ENCODE measurements at places on chromosomes 16 and 17.

- no peak for DNase-seq
These were observed 6.5 kb downstream of the ZZEF1 start for GRCh38 chr17:4136373-4136772.

DNA sequence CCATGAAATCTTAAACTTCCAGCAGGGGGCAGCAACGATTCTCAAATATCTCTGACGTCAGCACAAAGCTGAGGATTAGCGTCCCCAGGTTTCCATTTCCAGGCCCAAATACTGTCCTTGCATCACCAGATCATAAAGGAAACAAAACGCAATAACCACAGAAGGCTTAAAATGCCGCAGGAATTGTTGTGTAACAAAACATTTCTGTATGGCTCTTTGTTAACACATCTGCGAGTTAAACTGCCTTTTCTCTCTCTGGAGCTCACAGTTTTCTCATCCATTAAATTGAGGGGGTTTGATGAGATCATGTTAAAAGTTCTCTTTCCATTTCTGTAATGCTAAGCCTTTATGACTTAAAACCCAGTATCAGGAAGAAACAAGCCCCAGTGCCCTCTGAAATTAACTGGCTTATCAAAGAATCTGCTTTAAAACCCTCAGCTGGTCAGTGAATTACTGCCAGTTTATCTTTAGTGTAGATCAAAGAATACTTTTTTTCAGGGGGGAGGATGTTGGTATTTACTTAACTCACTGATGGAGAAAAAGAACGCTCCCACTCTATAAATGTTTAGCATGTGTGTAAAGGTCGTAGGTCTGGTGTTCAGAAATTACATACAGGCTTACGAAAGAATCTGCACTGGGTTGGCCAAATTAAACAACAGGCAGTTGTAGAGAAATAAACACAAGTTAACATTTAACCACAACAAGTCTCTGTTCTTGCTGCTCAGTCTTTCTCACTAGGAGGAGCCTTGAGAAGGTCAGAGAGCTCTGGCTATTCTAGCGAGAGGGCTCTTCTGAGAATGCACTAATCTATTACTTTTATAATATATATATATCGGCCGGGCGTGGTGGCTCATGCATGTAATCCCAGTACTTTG is 10.6 kb upstream of the TERF2 start:
- peak; percentile 7 for DNase-seq

DNA sequence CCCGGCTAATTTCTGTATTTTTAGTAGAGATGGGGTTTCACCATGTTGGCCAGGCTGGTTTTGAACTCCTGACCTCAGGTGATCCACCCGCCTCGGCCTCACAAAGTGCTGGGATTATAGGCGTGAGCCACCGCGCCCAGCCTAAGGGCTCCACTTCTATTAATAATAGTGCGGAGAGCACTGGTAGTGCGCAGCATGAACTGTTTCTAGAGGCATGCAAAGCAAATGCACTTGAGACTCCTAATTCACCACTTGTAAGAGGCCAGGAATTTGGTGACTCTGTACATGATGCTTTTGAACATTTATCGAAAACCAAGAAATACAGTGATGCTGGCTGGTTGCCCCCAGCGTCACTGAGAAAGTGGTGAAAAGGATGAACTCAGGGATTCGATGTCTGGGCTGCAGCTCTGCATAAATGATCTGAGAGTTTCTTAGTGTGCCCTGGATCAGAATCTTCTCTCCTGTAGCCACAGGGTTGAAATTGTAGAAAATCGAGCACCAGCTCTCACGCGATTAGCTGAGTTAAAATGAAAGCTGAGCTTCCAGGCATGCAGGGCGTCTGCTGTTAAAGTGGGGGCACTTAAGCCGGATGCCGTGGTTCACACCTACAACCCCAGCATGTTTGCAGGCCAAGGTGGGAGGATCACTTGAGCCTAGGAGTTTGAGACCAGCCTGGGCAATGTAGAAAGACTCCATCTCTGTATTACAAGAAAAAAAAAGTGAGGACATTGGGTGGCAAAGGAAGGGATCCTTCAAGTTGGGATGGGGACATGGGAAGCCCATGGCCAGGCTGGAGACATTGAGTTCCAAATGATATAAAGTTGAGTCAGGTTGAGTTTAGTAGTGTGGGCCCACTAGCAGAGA is 4.8 kb downstream of the RNF213 start:
- DNase-seq, result peak; percentile 58

DNA sequence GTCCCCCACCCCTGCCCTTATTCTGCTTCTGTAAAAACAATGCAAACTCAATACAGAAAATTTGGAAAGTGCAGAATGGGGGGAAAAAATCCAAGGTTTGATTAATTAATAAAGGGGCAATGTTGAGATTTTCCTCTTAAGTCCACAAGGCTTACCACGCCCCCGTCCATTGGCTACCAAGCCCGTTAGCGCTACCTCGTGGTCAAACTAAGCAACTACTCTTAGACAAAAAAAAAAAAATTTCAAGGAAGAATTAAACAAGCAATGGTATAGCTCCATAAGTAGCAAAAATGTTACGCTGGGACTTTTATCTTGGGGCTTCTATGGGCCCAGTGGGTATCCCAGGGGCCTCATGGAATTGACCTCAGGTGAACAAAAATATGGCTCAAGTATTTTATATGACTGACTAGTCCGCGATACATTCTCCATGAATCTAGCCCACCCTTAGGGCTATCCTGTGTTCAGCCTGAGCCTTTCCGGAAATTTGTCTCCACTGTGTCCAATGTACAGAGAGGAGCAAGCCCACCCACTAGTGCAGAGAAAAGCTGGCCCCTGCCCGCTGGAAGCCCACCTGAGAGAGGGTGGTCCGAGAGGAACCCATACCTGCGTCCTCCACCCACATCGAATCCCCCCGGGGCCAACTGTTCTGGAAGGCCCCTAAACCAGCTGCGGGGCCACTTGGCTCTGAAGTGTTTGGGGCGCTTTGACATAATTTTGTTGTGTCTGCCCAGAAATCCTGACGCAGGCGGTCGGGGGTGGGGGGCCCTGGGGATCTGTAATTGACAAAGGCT is 19.1 kb upstream of the TEX2 start:
- DNase-seq, result no peak

DNA sequence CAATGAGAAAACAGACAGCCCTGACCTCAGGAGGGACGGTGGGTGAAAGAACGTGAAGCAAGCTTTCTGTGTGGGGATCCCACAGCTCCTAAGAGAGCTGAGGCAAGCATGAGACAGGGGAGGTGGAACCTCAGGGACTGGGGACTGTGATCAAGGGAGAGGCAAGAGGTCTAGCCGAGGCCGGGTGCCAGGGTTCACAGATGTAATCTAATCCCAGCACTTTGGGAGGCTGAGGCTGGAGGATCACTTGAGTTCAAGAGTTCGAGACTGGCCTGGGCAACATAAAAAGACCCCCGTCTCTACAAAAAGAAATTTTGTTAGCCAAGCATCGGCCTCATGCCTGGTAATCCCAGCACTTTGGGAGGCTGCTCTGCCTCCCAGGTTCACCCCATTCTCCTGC is 4.5 kb upstream of the ADAM11 start:
- no peak for DNase-seq

GRCh38 chr17:76752006-76752405 is 14.1 kb downstream of the MFSD11 start:
- DNase-seq, result no peak

DNA sequence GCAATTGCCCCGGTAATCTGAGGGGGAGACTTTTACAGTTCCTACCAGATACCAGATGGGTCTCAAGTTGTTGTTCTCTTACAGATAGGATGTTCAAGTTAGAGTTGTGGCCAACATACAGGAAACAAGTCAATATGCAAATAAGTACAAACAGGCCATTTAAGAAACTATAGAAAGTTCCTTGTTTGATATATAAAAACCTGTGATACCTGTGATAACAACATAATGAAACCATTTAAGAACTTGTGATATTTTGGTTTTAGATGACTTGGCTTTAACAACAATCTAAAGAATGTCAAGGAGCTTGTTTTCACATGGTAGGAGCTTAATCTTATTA is 16.8 kb downstream of the CDR2 start:
- DNase-seq, result no peak

DNA sequence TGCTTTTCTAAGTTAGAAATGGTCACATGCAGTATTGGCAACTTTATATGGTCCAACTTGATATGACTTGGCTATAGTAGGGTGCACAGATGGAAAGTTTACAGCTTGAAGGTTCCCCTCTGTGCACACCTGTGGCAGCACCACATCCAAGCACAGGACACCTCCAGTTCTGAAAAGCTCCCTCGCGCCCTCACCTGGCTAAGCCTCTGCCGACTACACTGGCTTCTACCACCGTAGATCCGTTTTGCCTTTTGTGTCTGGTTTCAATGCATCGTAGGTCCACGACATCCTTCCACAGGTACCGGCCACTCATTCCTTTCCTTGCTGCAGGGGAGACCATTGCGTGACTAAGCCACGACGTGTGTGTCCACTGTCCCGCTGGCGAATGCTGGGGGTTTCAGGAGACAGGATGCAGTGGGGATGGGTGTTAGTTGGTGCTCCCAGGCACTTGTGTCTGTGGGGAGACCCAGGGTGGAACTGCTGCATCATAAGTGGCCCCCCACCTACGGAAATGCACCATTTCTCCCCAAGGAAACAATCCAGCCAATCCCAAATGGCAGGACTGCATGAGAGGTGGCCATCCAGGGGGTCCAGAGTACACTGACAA is 4.9 kb upstream of the RASD1 start:
- DNase-seq, result no peak

- DNase-seq, result no peak
These were observed 14.3 kb upstream of the NAT9 start for GRCh38 chr17:74790161-74791058.

DNA sequence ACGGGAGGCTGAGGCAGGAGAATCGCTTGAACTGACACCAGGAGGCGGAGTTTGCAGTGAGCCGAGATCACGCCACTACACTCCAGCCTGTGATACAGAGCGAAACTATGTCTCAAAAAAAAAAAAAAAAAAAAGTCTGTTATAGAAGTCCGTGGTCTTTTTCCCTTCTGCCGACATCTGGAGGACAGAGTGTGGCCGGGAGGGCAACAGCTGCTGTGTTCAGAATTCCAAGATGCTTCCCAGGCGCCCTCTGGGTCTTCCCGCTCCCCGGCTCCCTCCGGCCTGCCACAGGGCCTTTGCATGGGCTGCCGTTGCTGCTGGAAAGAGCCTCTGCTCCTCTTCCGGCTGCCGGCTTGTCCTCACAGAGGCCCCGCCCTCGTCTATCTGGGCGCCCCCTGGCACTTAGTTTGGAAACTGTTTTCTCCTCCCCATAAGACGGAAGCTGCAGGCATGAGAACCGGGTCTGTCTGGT is 2.4 kb upstream of the CACNA1H start:
- no peak for DNase-seq

DNA sequence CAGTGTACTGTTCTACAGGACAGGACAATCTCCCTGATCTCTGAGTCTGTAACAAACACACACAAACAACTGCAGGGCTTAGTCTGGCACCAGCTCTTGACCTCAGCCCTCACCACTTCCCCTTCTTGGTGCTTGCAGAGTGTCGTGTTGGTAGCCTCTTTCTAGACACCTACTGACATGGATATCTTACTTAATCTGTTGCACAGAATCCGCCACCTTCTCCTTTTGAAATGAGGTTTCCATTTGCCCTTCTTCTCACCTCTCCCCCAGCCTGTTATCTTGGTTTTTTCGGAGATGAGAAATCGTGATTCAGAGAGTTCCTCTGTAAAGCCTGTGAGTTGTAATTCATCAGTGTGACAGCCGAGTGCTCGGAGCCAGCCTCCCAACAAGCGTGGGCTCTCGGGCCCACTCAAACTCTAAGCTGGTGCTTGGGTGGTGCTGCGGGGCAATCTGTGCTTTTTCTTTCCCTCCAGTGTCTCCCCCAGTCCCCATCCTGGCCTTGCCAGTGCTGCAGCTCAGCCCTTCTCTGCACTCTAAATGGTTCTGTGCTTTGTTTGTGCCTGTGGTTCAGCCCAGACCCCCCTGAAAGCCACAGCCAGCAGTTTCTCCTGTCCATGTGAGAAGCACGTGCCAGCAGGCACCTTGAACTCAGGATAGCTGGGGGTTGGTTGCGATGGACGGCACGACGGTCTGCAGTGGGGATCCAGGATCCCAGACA is 28.1 kb downstream of the KIAA0513 start:
- DNase-seq, result peak; percentile 60

GRCh38 chr17:71494062-71494855 is 626.6 kb upstream of the SOX9 start:
- no peak for DNase-seq

GRCh38 chr16:20383106-20384029 is 21.2 kb downstream of the PDILT start:
- DNase-seq, result no peak

DNA sequence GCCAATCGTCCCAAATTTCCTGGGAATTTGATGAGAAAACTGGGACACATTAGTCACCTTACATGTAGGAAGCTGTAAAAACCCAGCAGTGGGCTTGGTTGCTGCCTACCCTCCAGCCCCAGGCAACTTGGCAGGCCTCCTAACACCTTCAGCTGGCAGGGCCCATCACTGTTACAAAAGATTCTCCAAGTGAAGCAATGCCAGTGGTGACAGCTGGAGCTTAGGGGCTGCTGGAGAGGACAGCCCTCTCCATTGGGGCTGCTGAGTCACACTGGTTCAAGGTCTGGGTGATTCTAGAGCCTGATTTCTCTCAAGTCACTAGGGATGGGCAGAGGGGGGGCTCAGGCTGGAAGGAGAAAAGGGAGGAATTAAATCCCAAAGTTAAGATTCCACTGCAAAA is 180.6 kb downstream of the COPRS start:
- no peak for DNase-seq

- DNase-seq, result no peak
These were observed 355.4 kb upstream of the TNRC6C start for GRCh38 chr17:77602883-77603640.

GRCh38 chr16:997440-998051 is 16.0 kb downstream of the SOX8 start:
- DNase-seq, result peak; percentile 70

DNA sequence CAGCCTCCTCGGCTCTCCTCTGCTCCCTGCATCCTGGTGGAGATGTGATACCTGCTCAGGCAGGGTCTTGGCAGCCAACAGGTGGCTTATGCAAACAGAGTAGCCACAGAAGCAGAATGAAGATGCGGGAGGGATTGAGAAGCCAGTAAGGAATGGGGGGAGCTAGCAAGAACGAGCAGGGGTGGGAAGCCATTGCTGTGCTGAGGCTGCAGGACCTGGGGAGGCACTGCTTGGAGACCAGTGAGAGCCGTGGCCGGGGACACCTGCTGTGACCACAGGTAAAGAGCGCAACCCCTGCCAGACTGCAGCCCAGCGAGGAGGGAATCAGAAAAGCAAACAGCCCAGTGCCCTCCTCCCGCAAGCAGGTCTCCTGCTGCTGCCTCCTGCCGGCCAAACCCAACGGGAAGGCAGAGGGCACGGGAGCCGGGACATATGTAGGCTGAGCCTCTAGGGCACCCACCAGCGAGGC is 14.7 kb downstream of the AIPL1 start:
- DNase-seq, result no peak

DNA sequence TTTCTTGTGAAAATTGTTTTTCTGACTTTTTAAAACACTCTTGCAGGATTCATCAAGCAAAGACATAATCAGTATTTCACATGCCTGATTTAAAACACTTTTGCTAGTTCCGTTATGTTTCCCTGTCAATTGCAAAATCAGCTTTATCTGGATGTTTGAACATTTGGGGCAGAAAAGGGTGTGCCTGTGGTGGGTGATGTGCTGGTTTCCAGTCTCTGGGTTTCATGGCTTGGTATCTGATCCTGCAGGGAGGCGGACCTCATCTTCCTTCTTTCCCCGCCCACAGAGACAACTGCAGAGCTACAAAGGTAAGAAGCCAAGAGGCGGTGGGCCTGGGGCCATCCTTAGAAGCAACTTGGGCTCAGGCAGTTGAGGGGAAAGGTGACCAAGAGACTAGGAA is 41.8 kb downstream of the NLRC5 start:
- DNase-seq, result no peak
